ENCODE measurements at places on chromosomes 2 and 18.

DNA sequence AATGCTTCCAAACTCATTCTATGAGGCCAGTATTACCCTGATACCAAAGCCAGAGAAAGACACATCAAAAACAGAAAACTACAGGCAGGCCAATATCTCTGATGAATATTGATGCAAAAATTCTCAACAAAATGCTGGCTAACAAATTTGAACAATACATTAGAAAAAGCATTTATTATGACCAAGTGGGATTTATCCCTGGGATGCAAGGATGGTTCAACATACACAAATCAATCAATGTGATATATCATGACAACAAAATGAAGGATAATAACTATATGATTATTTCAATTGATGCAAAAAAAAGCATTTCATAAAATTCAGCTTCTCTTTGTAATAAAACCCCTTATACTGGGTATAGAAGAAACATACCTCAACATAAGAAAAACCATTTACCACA is 550.9 kb downstream of the ADCYAP1 start:
- DNase-seq: no peak

DNA sequence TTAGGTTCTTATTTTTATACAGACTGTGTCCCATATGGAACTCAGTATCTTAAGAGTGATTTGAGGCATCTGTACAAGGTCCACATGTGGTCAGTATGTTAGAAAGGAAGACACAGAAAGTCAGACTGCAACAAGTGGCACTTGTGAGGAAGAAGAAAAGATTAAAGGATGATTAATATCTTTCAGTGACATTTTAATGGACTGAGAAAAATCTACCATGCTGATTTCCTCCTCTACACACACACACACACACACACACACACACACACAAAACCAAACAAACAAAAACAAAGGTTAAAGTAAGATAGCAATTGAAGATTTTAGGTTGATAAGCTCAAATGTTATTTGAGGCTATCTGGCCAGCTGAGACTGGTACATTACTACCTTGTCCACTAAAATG is 94.5 kb upstream of the CHRNA1 start:
- no peak for DNase-seq

GRCh38 chr2:104831742-104832141 is 22.2 kb upstream of the POU3F3 start:
- no peak for DNase-seq

DNA sequence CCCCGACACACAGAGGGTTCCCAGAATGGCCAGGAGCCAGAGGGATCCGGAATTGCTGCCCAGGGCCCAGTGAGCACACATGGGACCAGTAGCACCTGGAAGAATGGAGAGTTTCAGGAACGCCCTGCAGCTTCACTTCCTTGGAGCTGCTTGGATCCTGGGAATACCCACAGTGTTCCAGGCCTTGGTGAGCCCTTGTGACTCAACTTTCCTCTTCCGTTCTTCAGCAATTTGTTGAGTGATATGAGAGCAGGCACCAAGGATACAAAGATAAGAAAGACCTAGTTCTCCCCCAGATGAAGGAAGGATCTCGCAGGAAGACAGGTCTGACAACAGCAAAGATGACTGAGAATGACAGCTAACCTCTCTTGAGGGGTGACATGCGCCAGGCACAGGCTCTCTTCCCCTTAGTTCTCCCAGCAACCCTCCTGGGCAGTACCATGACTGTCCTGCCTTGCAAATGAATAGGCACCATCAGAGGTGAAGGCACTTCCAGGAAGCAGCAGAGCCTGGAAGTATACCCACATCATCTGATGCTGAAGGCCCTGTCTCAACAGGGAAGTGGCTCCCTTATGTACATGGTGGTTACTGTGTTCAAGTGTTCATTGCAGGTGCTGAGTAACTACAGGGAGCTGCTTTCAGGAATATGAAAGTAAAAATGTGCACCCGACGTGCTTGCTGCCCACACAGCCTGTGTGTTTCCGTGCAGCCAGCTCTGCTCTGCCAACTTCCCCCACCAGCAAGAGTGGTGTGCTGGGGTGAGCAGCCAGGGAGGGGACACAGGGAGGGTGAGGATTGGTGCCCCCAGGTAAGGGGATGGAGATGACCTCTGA is 116.2 kb downstream of the STPG4 start:
- no peak for DNase-seq

GRCh38 chr2:158178646-158179045 is 77.0 kb downstream of the UPP2 start:
- DNase-seq: no peak

DNA sequence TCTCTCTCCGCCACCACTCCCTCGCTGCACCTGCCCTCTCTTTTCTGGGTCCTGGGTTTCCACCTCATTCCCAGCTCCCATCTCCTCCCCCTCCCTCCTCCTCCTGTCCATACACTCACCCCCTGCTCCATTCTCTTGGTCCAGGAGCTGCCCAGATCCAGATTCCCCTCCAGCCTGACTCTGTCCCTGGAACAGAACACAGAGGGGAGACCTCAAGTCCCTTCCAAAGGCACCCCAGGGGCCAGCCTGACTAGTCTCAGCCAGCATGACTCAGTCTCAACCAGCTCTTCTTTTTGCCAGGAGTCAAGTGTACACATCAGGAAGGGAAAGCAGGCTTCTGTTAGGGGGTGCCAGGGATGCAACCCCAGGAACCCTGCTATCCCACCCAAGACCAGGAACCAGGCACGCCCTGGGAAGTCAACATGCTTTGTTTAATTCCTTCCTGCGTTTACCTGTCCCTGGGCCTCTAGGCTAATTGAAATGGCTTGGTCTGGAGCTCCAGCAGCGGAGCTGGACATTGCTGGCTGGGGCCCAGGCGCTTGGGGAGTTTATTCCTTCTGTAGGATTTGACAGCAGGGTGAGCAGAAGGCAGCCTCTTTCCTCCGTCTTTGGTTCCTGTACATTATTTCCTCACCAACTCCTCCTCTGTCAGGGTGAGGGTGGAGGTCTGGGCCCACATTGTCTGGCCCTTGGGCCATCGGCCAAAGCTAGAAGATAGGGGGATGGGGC is 28.4 kb upstream of the SELENOI start:
- DNase-seq: no peak

DNA sequence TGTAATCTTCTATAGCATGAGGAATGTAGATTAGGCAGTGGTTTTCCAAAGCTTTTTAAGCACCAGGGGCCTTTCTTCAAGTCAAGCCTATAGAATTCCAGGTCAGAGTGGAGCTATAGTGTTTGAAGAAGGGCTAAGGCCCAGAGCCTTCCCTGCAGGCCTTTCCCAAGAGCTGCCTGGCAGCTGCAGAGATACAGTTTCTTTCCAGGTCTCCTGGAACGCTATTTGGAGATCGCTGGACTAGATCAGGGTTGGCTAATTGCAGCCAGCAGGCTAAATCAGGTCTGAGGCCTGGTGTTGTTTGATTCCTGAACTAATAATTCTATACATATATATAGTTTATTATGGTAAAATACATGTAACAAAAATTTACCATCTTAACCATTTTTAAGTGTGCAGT is 319.0 kb upstream of the SPRED2 start:
- no peak for DNase-seq

GRCh38 chr2:196067088-196067382 is 1.6 kb downstream of the DNAH7 start:
- DNase-seq: no peak

- no peak for DNase-seq
Measured at GRCh38 chr2:206428783-206429182, 14.5 kb upstream of the ADAM23 start.

DNA sequence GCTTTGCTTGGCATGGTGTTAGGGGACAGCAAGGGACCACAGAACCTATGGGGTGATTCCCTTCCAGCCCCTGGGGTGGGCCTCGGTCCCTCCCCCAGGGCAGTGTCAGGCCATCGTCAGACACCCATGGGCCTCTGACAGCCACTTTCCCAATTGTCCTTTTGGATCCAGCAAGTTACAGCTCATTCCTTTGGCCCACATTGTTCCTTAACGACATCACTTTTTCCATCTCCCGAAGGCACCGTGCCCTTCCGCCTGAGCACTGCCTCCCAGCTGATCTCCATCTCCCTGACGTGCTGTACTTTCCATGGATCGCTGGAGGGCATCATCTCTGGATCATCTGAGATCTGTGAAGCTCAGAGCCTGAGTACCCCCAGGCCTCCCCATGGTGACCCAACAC is 10.4 kb upstream of the KCNK3 start:
- no peak for DNase-seq

DNA sequence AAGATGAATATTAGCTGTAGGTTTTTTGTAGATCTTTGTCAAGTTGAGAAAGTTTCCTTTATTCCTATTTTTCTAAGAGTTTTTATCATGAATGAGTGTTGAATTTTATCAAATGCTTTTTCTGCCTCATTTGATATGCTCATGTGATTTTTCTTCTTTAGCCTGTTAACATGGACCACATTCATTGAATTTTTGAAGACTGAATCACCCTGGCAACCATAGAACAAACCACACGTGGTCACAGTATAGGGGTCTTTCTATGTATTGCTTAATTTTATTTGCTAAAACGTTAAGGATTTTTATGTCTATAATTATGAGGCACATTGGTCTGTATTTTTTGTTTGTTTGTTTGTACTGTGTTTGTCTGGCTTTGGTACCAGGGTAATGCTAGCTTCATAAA is 201.7 kb upstream of the CWC22 start:
- DNase-seq: no peak

DNA sequence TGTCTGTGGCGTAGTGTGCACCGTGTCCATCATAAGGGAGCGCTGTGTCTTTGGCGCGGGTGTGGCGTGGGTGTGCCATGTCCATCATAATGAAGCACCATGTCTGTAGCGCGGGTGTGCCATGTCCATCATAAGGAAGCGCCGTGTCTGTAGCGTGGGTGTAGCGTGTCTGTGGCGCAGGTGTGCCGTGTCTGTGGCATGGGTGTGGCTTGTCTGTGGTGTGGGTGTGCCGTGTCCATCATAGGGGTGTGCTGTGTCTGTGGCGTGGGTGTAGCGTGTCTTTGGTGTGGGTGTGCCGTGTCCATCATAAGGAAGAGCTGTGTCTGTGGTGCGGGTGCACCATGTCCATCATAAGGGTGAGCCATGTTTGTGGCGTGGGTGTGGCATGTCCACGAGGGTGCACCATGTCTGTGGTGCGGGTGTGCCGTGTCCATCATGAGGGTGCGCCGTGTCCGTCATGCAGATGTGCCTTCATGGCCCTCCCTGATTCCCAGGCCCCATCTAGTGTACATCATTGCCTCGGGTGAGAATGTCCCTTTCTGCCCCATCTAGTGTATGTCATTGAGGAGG is 275.0 kb downstream of the GBX2 start:
- no peak for DNase-seq

DNA sequence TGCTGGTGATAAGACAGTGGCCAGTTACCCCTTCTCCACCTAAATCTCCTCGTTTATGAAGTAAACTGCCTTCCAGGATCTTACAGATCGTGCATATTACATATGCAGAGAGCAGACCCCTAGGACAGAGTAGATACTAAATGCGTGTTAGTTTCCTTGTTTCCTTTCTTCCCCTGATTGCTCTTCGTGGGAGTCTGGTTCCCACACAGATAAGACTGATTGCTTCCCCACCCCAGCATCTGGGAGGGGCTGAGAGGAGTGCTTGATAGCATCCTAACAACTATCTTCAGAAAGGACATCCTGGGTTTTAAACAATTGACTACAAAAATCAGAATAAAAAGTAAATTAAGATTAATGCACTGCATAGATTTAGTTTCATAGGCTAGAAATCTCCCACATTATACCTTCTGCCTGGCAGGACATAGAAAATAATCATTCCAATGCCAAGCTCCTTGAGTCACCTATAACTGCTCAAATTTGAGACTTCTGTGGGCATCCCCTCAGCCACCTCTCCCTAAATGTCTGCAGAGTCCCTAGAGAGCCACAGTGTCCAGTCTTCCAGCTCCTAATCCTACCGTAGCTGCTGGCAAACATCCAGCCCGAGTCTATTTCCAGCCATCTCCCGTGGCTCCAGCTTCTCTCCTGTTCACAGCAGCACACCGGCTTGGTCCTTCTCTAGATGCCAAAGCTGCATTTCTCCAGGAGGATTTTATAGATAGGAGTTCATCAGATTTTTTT is 128.3 kb downstream of the LRRC30 start:
- no peak for DNase-seq

DNA sequence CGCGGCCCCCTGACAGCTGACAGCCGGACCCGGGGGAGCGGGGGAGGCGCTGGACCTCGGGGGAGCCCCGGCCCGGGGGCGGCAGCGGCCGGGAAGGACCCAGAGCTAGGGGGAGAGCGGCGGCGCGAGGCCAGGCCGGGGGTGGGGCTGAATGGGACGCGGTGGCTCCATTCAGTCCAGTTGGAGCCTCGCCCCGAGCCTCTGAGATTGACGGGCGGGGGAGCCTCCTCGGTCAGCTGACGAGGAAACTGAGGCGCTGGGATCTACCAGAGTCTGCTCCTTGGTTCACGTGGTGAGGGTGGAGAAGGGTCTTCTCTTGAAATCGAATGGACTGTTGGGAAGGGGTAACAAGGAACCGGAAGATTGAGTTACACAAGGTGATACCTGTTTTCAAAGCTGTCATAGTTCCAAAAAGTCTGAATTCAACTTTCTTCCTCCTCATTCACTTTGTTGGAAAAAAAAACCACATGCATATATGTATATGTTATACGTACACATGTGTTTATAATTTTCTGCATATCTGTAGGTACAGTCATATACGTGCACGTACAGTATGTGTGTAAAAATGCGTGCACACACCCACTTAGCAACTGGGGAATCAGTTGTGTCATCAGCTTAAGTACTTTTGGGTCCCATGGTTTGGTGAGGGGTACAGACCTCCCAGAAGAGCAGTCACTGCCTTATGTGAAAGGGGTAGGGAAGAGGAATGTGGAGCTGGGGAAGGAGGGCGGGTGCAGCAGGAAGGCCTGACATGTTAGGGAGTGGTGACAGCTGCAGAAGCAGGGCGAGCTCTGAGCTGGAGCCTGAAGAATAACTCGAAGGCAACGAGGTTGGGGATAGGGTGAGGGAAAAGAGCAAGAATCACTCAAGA is 628 bp downstream of the PPP1R7 start:
- no peak for DNase-seq

- DNase-seq: no peak
Measured at GRCh38 chr2:226216575-226216974, 583.0 kb downstream of the IRS1 start.

DNA sequence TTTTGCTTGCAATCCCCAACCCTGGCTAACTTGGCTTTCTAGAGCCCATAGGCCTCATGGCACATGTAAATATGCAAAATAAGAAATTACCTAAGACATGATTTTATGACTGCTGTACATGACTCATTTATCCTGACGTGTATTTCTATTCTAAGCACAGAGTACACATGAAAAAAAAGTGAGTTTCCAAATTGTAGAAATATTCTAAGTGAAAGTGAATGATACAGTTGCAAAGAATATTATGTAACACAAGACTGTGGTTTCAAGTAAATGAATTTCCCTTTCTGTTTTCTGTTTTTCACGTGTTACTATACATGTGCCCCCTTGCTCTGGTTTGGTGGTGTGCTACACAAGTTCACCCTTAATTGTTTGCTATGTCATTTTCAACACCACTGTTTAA is 162.4 kb downstream of the LRP1B start:
- no peak for DNase-seq

- DNase-seq: no peak
Measured at GRCh38 chr2:171787333-171788072, 100.2 kb downstream of the DYNC1I2 start.

GRCh38 chr2:151043484-151043883 is 218.2 kb downstream of the RBM43 start:
- DNase-seq: no peak

GRCh38 chr18:52510139-52510538 is 170.1 kb downstream of the DCC start:
- no peak for DNase-seq
